ENCODE measurements at places on chromosomes 11 and 22.
A peak's percentile ranks its signal among the peaks of the same experiment; 100 is the strongest.

DNA sequence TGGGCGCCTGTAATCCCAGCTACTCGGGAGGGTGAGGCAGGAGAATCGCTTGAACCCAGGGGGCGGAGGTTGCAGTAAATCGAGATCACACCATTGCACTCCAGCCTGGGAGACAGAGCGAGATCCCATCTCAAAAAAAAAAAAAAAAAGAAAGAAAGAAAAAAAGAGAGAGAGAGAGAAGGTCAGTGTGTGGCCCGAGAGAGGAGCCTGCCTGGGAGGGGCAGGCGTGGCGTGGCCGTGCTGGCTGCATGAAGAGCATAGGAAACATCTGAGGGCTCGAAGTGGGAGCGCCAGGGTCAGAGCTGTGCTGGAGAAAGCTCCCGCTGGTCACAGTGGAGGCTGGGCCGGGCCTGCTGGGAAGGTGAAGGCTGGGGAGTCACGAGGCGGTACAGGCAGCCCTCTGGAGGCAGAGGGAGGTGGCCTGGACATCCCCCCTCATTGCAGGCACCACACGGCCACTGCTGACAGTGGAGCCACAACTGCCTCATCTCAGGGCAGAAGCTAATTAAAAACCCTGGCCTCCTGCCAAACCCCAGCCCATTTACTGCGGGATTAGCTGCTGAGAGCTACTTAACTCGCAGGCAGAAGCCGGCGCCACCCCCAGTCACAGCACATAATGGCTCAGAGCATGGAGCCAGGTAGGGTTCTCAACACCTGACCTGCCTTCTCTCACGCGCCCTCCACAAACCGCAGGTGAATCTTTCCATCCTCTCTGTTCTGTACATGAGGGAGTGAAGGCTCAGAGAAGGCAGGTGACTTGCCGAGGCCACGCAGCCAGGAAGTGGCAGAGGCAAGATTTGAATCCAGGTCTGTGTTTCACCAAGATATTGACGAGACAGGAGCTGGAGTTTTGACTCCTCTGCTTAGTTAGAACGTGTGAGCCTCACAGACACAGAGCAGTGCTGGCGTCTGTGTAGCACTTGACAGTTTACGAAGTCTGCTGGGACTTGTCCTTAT lies 32.6 kb downstream of the NFAM1 start:
- DNase-seq = no peak

DNA sequence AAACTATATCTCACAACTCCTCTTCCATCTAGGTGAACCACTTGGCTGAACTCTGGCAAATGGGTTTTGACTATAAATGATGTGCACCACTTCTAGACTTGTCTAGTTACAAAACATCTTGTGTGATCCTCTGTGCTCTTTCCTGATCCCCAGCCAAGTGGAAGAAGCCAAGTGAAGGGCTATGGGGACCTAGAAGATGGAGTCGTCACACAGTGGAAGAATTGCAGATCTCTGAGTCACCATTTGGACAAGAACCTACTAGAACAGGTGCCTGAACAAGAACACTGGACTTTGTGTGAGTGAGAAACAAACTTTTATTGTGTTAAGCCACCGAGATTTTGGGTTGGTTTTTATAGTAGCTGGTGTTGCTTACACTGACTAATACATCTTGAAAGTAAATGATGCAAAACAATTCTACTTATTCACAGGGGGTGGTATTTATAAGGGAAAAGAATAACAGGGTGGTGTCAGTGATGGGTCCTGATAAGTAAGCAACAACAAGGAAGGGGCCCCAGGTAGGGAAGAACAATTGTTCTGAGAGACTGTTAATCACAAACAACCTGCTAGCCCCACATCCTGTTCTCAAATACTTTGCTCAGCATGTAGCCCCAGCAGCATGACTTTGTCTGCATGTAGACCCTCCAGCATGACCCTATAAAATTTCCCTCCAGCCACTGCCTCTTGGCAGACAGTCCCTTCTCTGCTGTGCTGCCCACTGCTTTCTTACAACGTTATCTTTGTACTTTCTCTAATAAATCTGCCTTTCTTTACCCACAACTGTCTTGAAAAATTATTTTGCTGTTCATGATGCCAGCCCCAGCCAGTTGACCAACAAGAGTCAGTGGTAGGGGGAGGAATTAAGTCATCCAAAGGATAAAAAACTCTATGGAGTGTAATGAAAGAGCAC lies 280.7 kb upstream of the PLET1 start:
- no peak for DNase-seq

DNA sequence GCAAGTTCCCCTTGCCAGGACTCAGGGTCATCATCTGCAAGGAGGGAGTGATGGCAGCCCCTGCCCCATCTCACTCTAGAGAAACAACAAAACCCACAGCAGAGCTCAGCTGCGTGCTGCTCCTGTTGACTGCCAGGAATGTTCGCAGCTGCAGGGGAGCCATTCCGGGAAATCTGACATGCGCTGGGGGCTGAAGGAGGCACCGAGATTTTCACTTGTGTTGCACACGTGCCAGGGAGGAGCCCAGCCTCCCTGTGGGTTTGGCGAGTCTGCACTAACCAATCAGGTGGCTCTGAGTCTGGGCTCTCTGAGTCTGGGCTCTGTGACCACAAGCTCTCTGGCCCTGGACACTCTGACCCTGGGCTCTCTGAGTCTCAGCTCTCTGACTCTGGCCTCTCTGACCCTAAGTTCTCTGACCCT lies 10.5 kb downstream of the FGF3 start:
- no peak for DNase-seq

DNA sequence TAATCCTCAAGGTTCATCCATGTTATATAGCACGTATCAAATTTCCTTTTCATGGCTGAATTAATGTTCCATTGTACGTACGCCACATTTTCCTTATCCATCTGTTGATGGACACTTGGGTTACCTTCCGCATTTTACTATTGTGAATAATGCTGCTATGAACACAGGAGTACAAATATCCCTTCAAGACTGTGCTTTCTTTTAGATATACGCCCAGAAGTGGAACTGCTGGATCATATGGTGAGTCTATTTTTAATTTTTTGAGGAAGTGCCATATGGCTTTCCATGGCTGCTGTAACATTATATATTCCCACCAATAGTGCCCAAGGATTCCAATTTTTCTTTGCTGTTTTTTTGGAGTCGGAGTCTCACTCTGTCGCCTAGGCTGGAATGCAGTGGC lies 6.0 kb downstream of the MRPL40 start:
- DNase-seq = no peak

- DNase-seq = no peak
Observed at GRCh38 chr22:46273432-46274148, 5.8 kb downstream of the TTC38 start.

GRCh38 chr11:86186386-86186785 lies 58.2 kb upstream of the EED start:
- DNase-seq = no peak

GRCh38 chr22:24176630-24177029 lies 4.7 kb upstream of the SUSD2 start:
- no peak for DNase-seq

- DNase-seq = no peak
Observed at GRCh38 chr11:62427630-62428233, 8.9 kb downstream of the SCGB1A1 start.

GRCh38 chr22:50581950-50582492 lies 628 bp downstream of the CHKB start:
- DNase-seq = peak; percentile 37

DNA sequence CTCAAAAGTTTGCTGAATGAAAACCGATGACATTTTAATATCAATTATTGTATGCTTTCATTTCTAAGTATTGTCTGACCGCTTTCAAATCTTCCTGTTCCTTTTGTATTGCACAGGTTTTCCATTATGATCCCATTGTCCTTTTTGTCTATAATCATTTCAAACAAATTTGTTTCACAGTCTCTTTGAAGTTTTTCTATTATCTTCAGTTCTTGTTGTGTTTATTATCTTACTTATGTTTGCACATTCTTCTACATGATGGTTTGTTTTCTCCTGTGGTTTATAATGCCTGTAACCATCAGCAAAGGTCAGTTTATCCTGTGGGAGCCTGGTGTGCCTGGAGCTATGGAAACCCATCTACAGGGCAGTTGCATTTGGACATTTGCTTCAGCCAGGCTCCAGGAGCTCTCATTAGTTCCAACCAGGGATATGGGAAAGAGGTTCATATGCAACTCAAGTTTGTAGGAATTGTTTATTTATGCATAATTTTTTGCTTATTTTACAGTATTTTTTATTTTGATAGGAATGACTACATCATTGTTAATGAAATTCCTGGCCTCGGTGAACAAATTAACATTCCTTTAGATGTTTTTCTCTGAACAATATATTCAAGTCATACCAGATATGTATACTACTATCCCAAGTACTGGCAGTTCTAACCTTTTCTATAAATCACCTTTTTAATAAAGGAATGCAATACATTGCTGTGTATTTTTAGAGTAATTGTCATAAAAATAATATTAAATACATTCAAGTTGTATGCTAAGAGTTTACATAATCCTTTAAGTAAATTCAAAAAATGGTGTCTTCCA lies 179.2 kb downstream of the SBF2 start:
- DNase-seq = no peak

GRCh38 chr22:26470807-26471206 lies 12.8 kb downstream of the HPS4 start:
- DNase-seq = no peak

Measured in activated T-cell treated with anti-CD3 and anti-CD28 coated beads for 48 hours (primary cell).